Posterior vena cava (tissue), 2 donors: ENCODE measurements at places on chromosomes 1 and 21. TPM values are rescaled to one million over a fixed set of nuclear protein-coding genes. Genes with fewer than 3 reads are reported as not detected.

- no peak for DNase-seq
Observed at GRCh38 chr1:3625151-3625907, 514 bp downstream of the TPRG1L start.

- no peak for DNase-seq
Observed at GRCh38 chr1:20530306-20530705, 22.1 kb upstream of the FAM43B start.

DNA sequence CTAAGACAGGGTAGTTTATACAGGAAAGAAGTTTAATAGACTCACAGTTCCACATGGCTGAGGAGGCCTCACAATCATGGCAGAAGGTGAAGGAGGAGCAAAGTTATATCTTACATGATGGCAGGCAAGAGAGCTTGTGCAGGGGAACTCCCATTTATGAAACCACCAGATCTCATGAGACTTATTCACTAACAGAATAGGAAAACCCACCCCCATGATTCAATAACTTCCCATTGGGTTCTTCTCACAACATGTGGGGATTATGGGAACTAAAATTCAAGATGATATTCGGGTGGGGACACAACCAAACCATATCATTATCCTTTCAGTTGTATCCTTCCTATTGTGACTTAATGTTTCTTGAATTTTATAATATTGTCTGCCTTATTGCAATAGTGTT lies 13.4 kb upstream of the DDAH1 start:
- DNase-seq: no peak

- no peak for DNase-seq
Observed at GRCh38 chr1:163201906-163202305, 810 bp downstream of the RGS5 start.

GRCh38 chr1:70745199-70745598 lies 302.4 kb downstream of the PTGER3 start:
- DNase-seq: no peak

GRCh38 chr1:110494522-110495406 lies 24.2 kb downstream of the KCNA10 start:
- no peak for DNase-seq

GRCh38 chr21:25331286-25331685 lies 276.0 kb downstream of the MRPL39 start:
- DNase-seq: no peak

DNA sequence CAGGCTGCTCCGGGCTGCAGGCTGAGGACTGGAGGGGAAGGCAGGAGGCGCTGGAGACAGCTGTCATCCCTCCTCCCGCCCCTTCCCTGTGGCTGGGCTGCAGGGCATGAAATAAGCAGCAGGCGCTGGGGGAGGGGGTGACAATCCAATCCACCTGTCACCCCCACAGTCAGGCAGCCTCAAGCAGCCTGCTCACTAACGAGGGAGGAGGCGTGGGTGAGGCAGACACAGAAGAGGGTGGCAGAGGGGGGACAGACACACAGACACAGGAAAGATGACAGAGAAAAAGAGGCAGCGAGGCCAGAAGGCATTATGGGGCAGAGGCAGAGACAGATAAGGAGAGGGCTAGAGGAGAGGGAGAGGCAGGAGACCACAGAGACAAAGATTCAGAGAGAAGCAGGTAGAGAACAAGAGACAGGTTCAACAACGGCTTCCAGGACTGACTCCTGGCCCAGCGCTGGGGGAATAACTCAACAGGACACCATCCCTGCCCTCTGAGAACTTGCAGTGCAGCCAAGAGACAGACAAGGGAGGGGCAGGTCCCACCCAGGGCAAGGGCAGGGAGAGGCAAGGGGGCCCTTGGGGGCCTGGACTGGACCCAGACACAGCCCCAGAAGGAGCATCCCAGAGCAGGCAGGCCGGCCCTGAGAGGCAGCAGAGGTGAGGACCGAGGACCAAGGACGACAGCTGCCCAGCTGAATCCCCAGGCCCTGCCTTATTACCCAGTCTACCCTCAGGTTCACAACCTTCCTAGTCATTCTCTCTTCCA lies 11.2 kb downstream of the MEF2D start:
- no peak for DNase-seq

The GBP2 gene
- 71.9 TPM for total RNA-seq

The CFHR3 gene
- 0.79 TPM for total RNA-seq

The PIK3CD gene
- 9.2 TPM for total RNA-seq
